ENCODE measurements at places on chromosomes 11 and 22.

DNA sequence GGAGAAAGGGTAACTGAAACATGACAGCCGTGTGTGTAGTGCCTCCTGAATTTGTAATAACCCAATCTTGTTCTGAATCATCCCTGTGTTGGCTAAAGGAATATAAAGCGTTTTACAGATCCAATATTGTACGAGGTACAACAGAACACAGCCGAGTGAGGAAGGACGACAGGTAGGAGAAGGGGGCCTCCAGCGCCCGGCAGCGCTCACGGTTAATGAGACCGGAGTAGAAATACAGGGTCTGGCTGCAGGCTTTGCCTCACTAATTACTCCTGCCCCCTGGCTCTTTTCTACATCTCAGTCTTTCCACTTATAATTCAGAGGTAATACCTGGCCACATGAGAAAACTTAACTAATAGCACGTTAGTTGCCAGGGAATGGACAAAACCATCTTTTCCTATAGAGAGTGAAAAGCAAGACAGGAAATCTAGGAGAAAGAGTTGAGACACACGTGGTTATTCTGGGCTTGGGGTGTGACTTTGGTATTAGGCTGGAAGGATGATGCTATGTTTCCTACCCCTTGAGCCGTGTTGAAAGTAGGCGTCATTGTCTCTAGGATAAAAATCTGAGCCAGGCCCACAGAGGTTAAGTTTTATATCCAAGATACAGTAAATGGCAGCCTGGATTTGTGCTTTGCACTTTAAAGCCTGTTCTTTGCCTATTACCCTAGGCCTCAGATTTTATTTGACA is 54.1 kb downstream of the GRIK4 start:
- no peak for DNase-seq

GRCh38 chr11:38721586-38722315 is 2123.7 kb upstream of the RAG2 start:
- DNase-seq = no peak

GRCh38 chr11:124586238-124586860 is 16.6 kb downstream of the OR8A1 start:
- peak; percentile 10 for DNase-seq

DNA sequence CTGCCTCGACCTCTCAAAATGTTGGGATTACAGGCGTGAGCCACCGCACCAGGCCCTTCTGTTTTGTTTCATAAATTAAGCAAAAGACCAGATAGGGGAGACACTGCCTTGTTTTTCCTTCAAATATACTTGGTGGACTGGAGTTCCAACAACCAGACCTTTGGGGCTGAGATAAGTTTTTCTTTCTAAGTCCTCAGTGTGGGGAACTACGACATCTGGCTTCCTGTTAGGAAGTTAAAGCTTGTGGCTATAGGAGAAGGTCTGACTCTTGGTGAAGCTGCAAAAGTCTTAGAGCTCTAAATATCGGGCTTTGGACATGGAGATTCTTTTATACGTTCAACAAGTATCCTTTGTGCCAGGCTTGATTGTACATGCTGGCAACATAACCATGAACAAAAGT is 64.1 kb upstream of the EED start:
- no peak for DNase-seq

DNA sequence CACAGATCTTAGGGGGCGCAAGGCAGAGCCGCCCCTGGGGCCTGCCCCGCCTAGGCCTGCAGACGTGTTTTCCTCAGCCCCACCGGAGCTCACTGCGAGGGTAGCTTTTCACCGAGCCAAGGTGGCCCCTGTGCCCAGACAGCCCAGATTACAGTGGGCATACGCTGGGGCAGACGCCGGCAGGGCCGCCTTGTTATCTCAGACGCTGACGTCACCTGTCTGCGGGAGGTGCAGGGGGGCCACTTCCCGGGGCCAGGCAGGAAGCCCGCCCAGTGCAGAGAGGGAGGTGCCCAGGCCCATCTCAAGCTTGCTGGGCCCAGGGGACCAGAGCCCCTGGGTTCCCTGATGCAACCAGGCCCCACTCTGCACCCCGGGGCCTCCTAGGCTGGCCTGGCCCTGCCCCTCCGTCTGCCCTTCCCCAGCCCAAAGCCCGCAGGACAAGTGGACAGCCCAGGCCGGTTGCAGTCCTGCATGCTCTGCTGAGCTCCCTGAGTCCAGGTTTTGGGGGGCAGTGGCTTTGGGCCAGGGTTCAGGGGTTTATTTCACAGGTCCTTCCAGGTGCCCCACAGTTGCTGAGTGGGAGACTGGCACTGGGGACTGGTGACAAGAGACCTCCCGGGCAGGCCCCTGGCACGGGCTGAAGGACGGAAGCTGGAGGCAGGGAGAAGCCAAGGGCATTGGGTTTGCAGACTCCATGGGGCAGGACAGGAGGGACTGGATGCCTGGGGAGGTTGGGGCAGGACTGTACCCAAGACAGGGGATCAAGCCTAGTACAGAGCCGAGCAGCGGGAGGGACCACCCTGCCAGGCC is 38.6 kb downstream of the IGF2 start:
- DNase-seq = no peak

- DNase-seq = no peak
Measured at GRCh38 chr11:110601936-110602335, 110.3 kb downstream of the ARHGAP20 start.

- no peak for DNase-seq
Measured at GRCh38 chr11:130721736-130722135, 194.5 kb downstream of the SNX19 start.

DNA sequence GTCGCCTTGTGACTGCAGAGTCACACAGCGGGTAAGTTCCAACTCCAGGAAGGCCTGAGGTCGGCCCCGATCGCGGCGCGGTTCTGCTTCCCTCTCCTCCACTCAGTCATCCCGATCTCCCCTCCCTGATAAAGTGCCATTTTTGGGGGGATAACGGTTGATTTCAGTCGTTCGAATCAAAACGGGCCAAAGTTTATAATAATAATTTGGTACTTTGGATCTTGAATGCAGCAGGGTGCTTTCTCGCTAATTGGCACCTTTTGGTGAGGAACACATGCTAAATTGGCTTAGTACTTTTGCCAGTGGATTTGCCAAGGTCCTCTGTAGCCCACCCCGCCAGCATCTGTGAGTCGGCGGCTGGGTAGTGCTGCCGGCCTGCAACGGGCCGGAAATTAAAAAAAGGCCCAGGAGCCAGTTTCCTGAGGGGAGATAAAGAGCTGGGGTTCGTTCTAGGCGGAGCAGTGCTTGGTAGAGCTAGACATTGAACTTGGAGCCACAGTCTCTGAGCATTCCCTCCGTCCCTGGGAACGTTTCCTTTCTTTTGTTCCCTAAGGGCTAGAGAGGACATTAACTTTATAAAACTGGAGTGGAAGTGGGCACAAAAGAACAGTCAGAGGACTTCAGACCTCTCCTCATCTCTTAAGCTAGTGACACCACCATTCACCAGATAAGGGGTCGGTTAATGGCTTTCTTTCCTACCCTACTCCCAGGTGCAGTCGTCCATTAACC is 997 bp downstream of the UBE2L3 start:
- no peak for DNase-seq

GRCh38 chr11:64128255-64129006 is 37.5 kb downstream of the MACROD1 start:
- DNase-seq = no peak

DNA sequence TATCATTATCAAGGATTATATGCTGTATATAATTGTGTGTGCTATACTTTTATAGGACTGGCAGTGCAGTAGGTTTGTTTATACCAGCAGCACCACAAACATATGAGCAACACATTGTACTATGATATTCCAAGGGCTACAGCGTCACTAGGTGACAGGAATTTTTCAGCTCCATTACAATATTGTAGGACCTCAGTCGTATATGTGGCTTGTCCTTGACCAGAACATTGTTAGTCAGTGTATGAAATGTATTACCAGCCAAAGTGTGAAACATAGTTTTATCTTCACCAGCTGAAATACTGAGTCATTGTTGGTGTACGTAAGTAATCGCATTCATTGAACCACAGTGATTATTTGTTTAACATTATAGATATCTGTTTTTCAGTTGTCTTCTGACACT is 20.4 kb downstream of the JHY start:
- no peak for DNase-seq

DNA sequence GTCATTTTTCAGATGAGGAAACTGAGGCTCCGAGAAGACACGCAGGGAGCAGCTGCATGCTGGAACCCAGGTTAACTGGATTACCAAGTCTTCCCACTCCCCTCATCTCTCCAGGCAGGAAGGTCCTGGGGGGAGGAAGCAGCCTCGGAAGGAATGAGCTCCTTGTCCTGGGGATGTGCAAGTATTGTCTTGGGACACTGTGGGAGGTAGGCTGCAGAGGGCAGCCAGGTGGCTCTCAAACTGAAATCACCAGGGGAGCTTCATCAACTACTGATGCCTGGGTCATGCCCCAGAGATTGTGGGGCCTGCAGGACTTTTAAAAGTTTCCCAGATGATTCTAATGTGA is 7.6 kb downstream of the GDPD5 start:
- DNase-seq = no peak

GRCh38 chr11:76670485-76671236 is at the start of gene LRRC32:
Gene LRRC32, minus strand, starts transcription at chr11:76670747. Its CDS starts 4,793 bp downstream, at chr11:76665954.
- no peak for DNase-seq

DNA sequence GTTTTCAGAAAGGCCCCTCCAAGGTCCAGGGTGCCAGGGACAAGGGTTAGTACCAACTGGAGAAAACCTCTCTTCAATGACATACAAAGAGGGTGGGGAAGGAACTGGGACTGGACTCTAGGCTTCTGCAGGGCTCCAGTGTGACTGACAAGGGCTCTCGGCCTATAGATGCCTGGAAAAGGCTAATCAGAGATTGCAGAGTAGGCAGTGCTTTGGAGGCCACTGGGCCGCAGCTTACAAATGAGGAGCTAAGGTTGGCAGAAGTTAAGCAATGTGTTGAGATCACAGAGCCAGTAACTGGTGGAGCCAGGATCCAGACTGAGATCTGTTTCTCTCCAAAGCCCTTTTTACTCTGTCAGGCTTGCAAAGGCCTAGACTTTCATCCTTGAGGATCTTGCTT is 7.4 kb upstream of the DGKZ start:
- no peak for DNase-seq

- DNase-seq = no peak
Measured at GRCh38 chr11:92784331-92784730, 185.1 kb upstream of the MTNR1B start.
